ENCODE measurements at places on chromosomes 5 and 9. TPM values are rescaled to one million over a fixed set of nuclear protein-coding genes. Genes with fewer than 3 reads are reported as not detected.

The KCNT1 gene
- total RNA-seq, result not detected

The ZNG1F gene
- 8.0 TPM for total RNA-seq

- no peak for DNase-seq
These were observed 217.4 kb upstream of the ADAMTSL1 start for GRCh38 chr9:18256568-18256967.

The SCGB3A2 gene
- not detected for total RNA-seq

The TRMO gene
- 8.9 TPM for total RNA-seq

GRCh38 chr9:5949103-5949699, 58.5 kb downstream of the MLANA start:
- DNase-seq, result peak; percentile 30

DNA sequence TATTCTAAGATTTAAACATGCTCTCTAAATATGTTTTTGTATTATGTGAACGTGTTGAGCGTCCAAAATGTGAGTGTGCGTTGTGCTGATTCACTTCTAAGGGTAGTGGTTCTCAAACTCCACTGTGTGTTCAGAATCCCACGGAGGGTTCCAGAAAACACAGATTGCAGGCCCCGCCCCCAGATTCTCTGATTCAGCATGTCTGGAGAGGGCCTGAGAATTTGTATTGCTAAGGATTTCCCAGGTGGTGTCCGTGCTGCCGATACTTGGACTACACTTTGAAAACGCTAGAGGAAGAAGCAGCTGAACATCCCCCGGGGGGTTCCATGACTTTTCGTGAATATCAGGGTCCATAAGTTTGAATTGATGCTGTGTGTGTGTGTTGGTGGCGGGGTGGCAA, 1043.2 kb upstream of the WWC1 start:
- no peak for DNase-seq

DNA sequence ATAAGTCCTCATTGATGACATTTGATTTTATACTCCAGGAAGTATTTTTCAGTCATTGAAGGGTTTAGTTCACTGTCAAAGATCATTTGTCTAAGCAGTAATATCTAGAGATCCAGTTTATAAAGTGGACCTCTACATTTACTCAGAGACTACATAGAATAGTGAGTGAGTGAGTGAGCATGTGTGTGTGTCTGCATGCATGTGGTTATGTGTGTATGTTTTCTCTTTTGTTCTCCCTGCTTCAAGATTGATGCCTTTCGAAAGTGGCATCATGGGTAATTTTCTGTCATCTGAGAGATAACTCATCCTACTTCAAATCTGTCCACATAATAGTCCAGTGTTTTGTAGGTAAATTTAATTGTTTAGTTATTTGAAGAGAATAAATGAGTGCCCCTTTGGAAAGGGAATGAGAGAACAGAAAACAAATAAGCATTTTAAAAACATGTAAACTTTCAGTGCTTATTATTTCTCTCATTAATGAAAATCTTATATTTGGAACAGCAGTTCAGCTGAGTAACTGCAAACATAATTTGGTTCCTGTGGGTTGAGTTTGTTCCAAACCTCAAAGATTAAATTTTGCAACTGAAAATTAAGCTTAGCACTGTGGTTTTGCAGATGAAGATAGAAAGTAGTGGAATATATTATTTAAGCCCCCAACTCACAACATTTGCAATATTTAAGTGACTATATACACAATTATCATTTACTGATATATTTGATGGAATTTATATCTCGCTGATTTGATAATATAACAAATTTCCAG, 1295.1 kb upstream of the C9orf72 start:
- no peak for DNase-seq

The PCDHGC5 gene
- 3.4 TPM for total RNA-seq

DNA sequence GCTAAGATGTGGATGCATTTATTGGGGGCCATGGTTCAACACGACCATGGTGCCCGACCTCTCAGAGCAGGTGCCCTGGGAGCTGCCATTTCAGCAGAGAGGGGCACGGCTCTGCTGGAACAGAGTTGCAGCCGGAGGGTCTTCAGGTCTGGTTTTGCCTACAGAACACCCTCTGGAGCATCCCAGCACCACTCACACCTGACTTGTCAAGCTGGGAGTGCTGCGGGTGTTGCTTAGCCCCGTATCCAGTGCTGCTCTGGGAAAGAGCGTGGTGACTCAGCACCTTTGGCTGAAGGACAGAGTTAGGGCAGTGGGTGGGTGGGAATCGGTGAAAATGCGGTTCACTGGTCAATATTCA, 36.5 kb upstream of the IRX4 start:
- DNase-seq, result no peak

- no peak for DNase-seq
These were observed 1.3 kb upstream of the OR13J1 start for GRCh38 chr9:35871545-35871944.

DNA sequence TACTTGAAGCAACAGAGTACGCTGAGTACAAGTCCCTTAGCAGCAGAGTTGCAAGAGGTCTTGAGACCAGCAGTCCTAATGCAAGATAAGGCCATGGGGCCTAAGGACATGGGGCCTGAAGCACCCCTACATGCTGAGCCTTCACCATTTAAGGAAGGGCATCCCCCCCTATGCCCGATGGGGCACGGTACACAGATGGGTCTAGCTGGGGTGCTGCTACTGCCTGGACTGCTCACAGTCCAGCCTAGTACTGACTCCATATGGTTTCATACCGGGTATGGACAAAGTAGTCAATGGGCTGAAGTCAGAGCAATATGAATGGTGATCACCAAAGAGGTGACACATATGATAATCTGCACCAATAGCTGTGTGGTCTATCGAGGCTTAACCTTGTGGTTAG, 178.3 kb downstream of the PDE4D start:
- no peak for DNase-seq

The CXCL14 gene
- total RNA-seq, result not detected

DNA sequence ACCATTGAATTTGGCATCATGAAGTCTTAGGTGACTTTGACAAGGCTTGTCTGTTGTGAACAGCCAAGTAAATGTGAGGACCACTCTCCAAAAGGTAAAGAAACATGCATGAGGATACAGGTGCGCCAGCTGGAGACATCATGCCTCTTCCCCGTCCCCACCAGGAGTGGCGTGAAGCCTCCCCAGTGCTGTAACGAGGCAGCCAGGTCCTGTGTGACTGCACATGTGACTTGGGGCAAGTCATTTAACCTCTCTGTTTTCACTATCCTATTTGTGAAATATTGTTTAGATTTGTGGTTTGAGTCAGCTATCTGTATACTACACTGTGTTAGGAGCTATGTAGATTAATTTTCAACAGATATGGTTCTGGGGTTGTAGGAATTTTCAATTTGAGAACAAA, 65.0 kb downstream of the DOCK8 start:
- DNase-seq, result no peak

GRCh38 chr5:148768806-148769415, 57.5 kb upstream of the ADRB2 start:
- DNase-seq, result no peak

DNA sequence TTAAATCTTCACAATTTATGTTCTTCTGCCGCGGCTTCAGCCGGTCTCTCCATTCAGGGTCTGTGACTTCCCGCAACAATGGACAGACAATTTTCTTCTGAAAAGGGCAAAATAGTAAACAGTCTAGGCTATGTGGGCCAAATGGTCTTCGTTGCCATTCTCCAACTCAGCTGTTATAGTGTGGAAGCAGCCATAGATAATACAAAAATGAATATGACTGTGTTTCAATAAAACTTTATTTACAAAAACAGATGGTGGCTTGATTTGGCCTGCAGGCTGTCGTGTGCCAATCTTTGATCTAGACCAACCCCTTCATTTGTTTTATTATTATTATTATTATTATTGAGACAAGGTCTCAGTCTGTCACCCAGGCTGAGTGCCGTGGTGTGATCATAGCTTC, 28.1 kb downstream of the ATOX1 start:
- DNase-seq, result no peak

The CATSPER3 gene
- total RNA-seq, result 0.90 TPM

The CHSY3 gene
- not detected for total RNA-seq

DNA sequence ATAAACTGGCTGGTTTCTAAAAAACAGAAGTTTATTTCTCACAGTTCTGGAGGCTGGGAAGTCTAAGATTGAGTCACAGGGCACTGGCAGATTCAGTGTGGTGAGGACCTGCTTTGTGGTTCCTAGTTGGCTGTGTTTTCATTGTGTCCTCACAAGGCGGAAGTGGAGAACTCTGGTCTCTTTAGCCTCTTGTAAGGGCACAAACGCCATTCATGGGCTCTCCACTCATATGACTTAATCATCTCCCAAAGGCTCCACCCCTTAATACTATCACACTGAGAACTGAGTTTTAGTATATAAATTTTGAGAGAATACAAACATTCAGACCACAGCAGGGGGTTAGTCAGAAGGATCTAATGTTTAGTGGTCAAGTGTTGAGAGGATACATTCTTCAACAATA, 208.2 kb downstream of the SEC61B start:
- no peak for DNase-seq

- no peak for DNase-seq
These were observed 1587.6 kb upstream of the C9orf72 start for GRCh38 chr9:29160763-29161353.

- DNase-seq, result peak; percentile 5
These were observed 49.0 kb downstream of the NPR3 start for GRCh38 chr5:32760091-32760509.

The RFESD gene
- 3.5 TPM for total RNA-seq

DNA sequence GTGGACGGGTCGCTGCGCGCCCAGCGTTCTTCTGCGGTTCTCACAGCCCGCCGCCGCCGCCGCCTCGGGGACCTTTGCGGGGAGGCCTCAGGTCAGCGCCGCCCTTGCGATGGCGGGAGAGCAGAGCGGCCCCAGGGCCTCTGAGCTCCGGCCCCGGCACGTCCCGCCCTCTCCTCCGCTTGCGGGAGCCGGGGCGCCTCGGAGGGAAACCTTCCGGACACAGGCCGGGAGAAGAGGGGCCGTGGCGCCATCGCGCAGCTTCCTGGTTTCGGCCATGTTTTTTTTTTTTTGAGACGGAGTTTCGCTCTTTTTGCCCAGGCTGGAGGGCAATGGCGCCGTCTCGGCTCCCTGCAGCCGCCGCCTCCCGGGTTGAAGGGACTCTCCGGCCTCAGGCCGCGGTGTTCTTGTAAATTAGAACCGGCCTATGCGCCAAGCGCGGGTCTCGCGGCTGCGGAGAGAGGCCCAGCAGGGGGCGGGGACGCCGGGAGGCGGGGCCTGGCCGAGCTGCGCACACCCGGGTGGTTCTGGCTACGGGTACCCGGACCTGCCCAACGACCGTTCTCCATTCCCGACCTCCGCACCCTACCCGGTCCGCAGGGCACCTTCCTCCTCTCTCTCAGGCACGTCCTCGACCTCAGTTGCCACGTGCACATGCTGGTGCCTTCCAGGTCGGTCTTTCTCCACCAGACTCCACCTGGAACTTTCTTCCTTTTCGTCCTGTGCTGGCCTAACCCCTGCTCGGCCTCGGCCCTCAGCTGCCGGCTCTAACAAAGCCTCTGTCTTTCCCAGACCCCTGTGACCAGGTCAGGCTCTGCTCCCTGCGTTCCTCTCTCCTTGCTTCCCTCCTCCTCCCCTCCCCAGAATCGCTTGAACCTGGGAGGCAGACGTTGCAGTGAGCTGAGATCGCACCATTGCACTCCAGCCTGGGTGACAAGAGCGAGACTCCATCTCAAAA, 28.8 kb upstream of the MGAT1 start:
- peak; percentile 51 for DNase-seq

The IFNA21 gene
- not detected for total RNA-seq

Data from A673 (cell line).